Stimulated activated CD8-positive, alpha-beta memory T cell treated with anti-CD3 and anti-CD28 coated beads, Interleukin-15, amount 100 ng/mL, for 1 hour (primary cell): ENCODE measurements at places on chromosomes 2 and 18.

- no peak for DNase-seq
Observed at GRCh38 chr2:128547667-128548066, 229.0 kb upstream of the HS6ST1 start.

DNA sequence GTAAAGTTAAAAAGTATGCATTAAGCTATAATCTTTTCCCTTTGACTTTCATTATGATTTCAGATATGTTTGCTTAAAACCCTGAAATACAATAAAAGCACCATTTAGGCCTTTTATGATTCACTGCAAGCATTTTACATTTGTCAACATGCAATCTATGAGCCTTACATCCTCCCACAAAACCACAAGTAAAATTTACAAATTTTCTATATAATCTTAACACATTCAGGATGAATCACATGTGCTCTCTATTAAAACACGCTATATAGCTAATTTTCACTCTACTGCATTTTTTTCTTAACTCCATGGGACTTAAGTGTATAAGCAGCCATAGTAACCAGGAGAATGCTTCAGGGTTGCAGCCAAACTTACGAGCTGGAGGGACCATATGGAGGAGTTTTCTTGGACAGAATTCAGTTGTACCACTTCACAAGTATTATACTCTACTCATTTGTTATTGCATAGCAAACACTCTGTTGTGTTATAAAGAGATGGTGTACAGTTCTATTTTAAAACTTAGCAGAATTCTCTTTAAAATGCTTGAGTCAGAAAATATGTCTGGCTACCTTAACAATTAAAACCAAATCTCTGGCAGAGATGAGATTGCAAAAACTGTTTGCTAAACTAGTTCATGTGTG is 293.2 kb downstream of the ALK start:
- no peak for DNase-seq

DNA sequence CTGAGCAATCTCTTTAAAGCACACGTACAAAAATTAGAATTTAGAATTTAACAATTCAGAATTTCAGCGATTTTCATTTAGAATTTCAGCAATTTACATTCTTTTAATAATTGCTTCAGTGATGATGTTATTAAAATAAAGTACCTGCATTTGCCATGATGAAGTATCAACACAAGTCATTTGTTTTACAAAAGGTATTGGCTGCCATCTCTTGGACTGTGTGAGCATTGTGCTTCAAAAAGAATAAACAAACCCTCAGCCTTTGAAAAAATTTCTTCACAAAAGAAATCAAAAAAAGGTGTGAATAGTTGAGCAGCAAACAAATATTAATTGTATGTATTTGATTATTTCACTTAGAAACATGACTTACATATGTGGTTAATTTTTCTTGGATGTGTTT is 27.1 kb upstream of the ZC3H15 start:
- no peak for DNase-seq

DNA sequence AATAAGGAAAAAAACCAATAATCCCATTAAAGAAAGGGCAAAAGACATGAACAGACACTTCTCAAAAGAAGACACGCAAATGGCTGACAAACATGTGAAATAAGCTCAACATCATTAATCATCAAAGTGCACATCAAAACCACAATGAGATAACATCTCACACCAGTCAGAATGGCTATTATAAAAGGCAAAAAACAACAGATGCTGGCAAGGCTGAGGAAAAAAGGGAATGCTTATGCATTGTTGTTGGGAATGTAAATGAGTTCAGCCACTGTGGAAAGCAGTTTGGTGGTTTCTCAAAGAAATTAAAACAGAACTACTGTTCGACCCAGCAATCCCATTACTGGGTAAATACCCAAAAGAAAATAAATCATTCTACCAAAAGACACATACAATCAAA is 285.6 kb downstream of the NR4A2 start:
- no peak for DNase-seq

DNA sequence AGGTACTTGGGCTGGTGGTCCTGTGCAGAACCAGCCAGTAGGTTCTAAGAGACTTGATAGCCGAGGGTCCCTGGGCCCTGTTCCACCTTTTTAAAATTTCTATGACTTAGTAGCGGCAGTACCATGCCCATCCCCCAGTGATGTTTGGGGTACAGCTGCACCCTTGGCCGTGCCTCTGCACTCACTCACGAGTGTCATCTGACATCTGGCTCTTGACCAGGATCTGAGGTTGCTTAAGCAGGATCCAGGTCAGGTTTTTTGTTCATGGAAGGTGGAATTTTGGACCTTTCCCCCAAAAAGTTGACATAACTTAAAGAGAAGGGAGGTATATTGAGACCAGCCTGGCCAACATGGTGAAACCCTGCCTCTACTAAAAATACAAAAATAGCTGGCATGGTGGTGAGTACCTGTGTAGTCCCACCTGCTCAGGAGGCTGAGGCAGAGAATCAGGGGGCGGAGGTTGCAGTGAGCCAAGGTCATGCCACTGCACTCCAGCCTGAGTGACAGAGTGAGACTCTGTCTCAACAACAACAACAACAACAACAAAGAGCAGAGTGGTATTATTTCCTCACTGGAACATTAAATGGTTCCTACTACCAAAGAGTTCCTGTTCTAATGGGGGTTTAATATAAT is 163.6 kb downstream of the NEDD4L start:
- no peak for DNase-seq

DNA sequence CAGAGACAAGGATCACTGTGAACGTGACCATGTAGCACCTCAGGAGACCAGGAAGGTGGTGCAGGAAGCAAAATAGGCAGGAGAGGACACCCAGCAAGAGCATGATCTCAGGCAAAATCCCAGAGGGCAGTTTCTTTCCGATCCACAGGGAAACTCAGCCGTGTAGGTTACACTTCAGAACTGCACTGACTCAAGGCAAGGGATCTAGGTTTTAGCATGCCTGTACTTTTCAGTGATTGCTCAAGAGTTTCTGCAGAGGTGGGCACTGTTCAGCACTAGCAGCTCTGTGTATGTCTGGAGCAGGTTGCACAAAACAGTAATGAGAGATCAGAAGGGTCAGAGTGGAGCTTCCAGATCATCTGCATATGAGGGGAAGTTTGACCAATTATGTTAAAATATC is 116.7 kb upstream of the RNF152 start:
- no peak for DNase-seq

DNA sequence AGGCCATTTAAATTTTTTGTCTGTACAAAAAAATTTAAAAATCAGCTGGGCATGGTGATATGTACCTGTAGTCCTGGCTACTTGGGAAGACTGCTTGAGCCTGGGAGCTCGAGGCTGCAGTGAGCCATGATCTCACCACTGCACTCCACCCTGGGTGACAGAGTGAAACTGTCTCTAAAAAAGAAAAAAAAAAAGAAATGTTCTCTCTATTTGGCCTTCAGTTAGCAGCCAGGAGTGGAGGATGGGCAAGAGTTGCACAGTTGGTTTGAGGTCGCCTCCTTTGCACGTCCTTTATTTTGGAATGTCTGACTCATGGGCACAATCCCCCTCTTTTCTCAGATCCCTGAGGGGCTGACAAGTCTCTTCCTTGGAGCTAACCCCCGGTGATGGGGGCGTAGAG is 26.3 kb downstream of the ITM2C start:
- no peak for DNase-seq

DNA sequence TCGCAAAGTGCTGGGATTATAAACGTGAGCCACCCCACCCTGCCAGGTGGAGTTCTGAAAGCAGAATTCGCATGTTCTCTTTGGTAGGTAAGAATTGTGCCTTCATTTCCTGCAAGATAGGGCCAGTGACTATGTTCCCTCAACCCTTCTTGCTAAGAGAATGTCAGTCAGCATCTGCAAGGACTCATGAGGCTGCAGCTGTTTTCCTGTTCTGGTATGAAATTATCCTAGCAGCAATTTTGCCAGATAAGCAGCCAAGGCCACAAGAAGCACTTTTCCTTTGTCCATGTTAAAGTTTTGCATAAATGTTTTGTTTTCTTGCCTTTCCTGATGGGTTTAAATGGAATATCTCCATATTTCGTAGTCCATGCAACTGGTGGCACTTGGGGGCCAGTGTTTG is 6.8 kb upstream of the ARHGAP28 start:
- no peak for DNase-seq
